Lung (tissue), 17 donors: ENCODE measurements at places on chromosomes 12 and 14. TPM values are rescaled to one million over a fixed set of nuclear protein-coding genes. Genes with fewer than 3 reads are reported as not detected.

DNA sequence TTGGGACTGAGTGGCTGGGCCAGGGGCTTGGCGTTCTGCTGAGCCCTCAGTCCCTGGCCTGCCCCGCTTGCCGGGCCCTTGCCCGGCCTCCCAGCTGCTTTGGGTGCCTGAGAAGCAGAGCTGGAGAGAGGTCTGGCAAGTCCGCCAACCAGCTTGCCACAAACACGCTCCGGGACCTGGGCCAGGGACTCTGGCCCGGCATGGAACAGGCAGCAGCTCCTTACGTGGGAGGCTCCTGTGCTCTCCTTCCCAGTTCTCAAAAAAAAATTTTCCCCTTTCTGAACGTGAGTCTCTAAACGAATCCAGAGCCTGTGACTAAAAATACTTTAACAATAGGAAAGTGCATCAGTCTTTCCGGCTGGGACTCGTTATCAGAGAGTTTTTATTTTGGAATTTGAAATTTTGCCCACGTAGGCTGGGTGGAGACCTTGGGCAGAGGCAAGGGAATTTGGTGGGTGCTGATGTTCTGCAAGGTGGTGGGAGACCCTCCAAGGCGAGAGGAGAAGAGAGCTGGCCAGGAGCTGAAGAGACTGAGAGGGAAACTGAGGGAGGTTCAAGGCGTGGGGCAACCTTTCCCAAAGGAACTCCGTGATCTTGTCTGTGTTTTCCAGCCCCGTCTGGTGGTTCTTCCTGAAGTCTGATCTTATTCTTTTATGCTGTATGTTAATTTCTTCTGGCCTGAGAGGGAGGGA is 6.8 kb upstream of the NR4A1 start:
- no peak for DNase-seq

GRCh38 chr12:101172316-101172715 is 37.7 kb downstream of the SLC5A8 start:
- DNase-seq, result no peak

DNA sequence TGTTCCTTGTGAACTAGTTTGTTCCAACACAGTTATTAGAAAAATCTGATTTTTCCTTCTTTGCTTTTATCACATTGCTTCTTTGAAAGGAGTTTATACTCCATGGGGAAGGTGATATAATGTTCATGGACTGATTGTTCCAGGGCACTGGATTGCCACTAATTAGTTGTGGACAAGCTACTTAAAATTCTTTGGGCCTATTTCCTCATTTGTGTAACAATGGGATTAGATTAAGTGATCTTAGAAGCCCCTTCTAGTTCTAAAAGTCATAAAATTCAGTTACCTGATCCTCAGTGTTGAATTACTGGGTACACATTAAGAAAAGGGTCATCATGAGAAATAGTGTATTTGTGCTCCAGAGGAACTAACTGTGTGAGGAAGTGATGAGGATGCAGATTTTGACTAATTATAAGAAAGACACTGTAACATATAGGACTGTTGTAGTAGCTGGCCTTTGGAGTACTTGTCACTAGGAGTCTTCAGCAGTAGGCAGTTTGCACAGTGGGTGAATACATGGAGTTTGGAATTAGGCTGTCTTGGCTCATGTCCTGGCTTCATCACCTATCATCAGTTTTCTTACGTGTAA is 82.2 kb downstream of the MIA2 start:
- no peak for DNase-seq

The CLEC4C gene
- polyA plus RNA-seq, result not detected

The PKP2 gene
- polyA plus RNA-seq, result 0.91 TPM

The GPR137C gene
- polyA plus RNA-seq, result 0.26 TPM

The SAMD15 gene
- 0.71 TPM for polyA plus RNA-seq

The TGFB3 gene
- polyA plus RNA-seq, result 7.7 TPM
